ENCODE measurements at places on chromosomes 11 and 22.

DNA sequence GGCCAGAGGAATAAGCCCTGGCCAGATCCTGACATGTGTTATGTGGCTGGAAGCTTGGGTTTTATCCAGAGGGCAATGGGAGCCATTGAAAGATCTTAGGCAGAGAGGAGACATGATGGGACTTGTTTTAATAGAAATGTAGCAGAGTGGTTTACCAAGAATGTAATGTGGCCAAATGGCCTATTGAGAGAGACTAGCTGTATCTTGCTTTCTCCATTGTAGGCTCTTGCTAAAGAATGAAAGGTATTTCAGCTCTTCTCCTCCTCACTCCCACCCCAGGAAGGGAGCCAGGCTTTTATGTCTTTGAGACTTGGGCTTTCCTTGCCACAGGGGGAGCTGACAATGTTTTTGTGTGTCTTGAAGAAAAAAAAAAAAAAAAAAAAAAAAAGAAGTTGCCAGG lies 82.3 kb downstream of the TRIM29 start:
- H3K27ac ChIP-seq = no peak overlapping the region
- H3K27me3 ChIP-seq = peaks cover 31% of the 10 kb centered on the region
- no peaks in the 10 kb centered on the region for H3K36me3 ChIP-seq
- DNase-seq = no peak
- H3K4me1 ChIP-seq = no peaks in the 10 kb centered on the region
- H3K4me3 ChIP-seq = no peak overlapping the region

DNA sequence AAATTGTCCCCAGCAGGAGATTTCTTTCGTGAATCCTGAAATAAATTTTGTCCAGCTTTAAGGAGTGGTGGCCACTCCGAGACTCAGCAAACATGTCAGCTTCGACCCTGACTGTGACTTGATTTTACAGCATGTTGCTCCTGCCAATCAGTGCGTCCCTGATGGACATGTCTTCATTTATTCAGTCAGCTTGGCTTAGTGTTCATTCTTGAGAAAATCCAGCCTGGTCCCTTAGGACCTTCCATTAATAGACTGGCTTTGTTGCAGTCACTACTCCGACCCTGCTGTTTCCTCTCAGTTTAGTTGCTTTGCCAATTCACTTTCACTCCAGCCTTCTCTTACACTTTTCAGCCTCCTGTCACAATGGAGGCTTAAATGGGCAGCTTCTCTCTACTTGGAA lies 30.5 kb downstream of the TMPRSS5 start:
- H3K36me3 ChIP-seq = no peaks in the 10 kb centered on the region
- DNase-seq = no peak
- H3K27ac ChIP-seq = no peak overlapping the region
- peaks cover 19% of the 10 kb centered on the region for H3K27me3 ChIP-seq

GRCh38 chr11:102410382-102410784 lies 42.2 kb downstream of the TMEM123 start:
- H3K36me3 ChIP-seq = peaks cover 52% of the 10 kb centered on the region
- no peaks in the 10 kb centered on the region for H3K27me3 ChIP-seq
- DNase-seq = no peak
- no peak overlapping the region for H3K4me3 ChIP-seq
- H3K27ac ChIP-seq = no peak overlapping the region

- DNase-seq = no peak
- no peaks in the 10 kb centered on the region for H3K4me1 ChIP-seq
- H3K27ac ChIP-seq = no peak overlapping the region
- H3K4me3 ChIP-seq = no peak overlapping the region
- H3K27me3 ChIP-seq = no peaks in the 10 kb centered on the region
- no peaks in the 10 kb centered on the region for H3K36me3 ChIP-seq
Observed at GRCh38 chr11:27913650-27914049, 194.3 kb downstream of the KIF18A start.

- peaks cover 4% of the 10 kb centered on the region for H3K36me3 ChIP-seq
- H3K27me3 ChIP-seq = no peaks in the 10 kb centered on the region
- no peak for DNase-seq
Observed at GRCh38 chr22:45793892-45794291, 122.3 kb downstream of the ATXN10 start.

DNA sequence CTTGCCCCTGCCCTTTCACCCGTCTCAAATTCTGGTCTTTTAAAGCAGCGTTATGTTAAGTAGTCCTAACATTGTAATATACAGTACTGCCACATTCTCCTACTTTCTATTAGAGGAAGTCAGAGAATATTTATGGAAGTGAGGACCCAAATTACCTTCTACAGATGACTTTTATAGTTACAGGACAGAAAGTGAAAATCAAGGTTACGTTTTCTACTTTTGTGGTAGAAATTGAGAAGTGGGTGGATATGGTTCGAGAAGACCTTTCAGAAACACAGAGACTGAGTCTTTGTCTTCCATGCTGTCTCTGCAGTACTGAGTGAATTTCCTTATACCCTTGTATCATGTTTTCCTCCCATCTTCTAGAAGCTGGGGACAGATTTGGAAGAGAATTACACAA lies 17.1 kb downstream of the SC5D start:
- no peak for DNase-seq
- no peak overlapping the region for H3K4me3 ChIP-seq
- H3K4me1 ChIP-seq = peaks cover 12% of the 10 kb centered on the region
- no peaks in the 10 kb centered on the region for H3K27me3 ChIP-seq

DNA sequence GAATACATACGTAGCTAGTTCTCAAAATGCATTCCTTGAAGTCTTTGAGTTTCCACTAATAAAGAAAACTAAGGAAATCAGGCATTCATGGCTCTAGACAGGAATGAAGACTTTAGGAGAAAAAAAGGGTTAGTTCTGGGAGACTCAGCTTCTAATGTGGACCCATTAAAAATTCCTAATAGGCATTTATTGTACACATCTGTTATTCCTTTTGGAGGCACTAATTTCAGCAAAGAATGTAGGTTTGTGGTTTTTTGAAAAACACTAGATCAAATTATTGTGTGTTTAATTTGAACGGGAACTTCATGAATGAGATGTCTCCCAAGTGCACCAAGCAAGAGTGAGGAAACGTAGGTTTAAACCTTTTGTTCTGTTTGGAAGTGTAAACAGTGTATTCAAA lies 42.7 kb downstream of the PARVA start:
- no peak overlapping the region for H3K27ac ChIP-seq
- no peaks in the 10 kb centered on the region for H3K4me1 ChIP-seq
- H3K36me3 ChIP-seq = no peaks in the 10 kb centered on the region
- H3K4me3 ChIP-seq = no peak overlapping the region
- DNase-seq = no peak
- no peaks in the 10 kb centered on the region for H3K27me3 ChIP-seq

GRCh38 chr22:45774001-45774670 lies 102.5 kb downstream of the ATXN10 start:
- H3K36me3 ChIP-seq = 0 out of 2 replicates have a peak, but pooled peaks cover 1% of the 10 kb centered on the region
- no peak overlapping the region for H3K27ac ChIP-seq
- DNase-seq = no peak
- no peaks in the 10 kb centered on the region for H3K27me3 ChIP-seq
- no peak overlapping the region for H3K4me3 ChIP-seq

GRCh38 chr11:108622341-108622740 lies 28.8 kb upstream of the EXPH5 start:
- H3K27ac ChIP-seq = no peak overlapping the region
- no peaks in the 10 kb centered on the region for H3K27me3 ChIP-seq
- no peaks in the 10 kb centered on the region for H3K36me3 ChIP-seq
- DNase-seq = no peak

DNA sequence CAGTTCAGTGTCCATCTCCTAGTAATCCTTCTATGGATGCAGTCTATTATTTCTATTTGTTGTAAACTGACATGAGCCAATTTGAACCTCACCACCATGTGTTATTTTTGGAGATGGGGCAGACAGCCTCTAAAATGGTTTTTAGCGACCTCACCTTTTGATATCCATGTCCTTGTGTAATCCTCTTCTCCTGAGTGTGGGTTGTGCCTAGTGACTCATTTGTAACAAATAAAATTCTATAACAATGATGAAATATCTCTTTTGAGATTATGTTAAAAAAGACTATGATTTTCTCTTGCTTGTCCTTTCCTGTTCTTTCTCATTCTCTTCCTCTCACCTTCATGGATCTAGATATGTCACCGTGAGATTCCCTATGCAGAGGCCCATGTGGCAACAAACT lies 554.6 kb upstream of the ANO3 start:
- no peak for DNase-seq
- H3K27me3 ChIP-seq = no peaks in the 10 kb centered on the region
- no peaks in the 10 kb centered on the region for H3K36me3 ChIP-seq

- H3K4me1 ChIP-seq = peaks cover 44% of the 10 kb centered on the region
- H3K27me3 ChIP-seq = no peaks in the 10 kb centered on the region
- peak overlapping the region; percentile 97 for H3K27ac ChIP-seq
- peak overlapping the region; percentile 90 for H3K4me3 ChIP-seq
- no peaks in the 10 kb centered on the region for H3K36me3 ChIP-seq
Observed at GRCh38 chr11:33040033-33040861, 875 bp downstream of the TCP11L1 start.

GRCh38 chr11:16454289-16454863 lies 98.0 kb upstream of the SOX6 start:
- no peaks in the 10 kb centered on the region for H3K4me1 ChIP-seq
- DNase-seq = no peak
- no peak overlapping the region for H3K4me3 ChIP-seq
- no peaks in the 10 kb centered on the region for H3K36me3 ChIP-seq
- no peak overlapping the region for H3K27ac ChIP-seq

DNA sequence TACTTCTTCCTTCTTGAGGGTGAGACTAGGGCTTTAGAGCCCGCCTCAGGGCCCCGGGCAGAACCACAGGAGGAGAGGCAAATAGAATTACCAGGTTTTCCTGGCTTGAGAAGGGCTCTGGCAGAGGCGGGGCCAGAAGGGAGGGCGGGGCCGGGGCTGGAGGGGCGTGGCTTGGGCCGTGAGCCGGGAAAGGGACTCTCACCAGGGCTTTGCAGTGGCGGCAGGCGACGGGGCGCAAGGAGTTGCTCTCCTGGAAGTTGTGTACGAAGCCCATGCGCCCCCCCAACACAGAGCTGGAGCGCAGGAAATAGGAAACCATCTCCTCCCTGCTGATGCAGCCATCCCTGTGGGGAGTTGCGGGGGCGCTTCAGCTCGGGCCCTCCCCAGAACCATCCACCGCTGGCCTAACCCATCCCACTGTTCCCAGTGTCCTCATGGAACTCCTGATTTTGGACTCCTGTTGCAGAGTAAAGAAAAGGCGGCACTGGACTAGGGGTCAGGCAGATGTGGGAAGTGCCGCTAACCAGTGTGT lies 6.9 kb upstream of the NRXN2 start:
- no peak overlapping the region for H3K27ac ChIP-seq
- DNase-seq = no peak

GRCh38 chr22:36287881-36288515 lies 35.1 kb downstream of the APOL1 start:
- no peak overlapping the region for H3K27ac ChIP-seq
- peaks cover 50% of the 10 kb centered on the region for H3K36me3 ChIP-seq
- H3K27me3 ChIP-seq = no peaks in the 10 kb centered on the region
- H3K4me1 ChIP-seq = no peaks in the 10 kb centered on the region
- DNase-seq = no peak
- no peak overlapping the region for H3K4me3 ChIP-seq

DNA sequence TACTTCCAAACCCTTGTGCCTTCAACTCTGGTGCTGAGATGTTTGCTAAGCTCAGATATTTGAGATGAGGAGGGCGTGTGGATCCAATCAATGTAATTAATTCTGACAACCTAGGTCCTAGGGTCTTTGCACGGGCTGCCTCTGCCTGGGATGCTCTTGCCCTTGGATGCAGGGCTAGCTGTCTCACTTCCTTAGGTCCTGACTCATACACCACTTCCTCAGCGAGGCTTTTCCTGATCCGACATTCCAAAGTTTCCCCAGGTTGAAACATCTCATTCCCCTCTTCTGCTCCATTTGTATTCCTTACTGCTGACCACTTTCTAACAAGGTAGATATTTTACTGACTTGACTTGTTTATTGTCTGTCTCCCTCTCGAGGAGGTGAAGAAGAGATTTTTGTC lies 43.0 kb upstream of the NTM start:
- H3K27me3 ChIP-seq = no peaks in the 10 kb centered on the region
- no peak for DNase-seq
- H3K27ac ChIP-seq = no peak overlapping the region

Measured in HepG2 (cell line).